ENCODE measurements at places on chromosomes 1 and 21. TPM values are rescaled to one million over a fixed set of nuclear protein-coding genes. Genes with fewer than 3 reads are reported as not detected.
A peak's percentile ranks its signal among the peaks of the same experiment; 100 is the strongest.

TDRD5 gene
- not detected for total RNA-seq

GRCh38 chr1:63731117-63732043 is 42.4 kb upstream of the ROR1 start:
- H3K4me1 ChIP-seq: peaks cover 29% of the 10 kb centered on the region
- H3K27ac ChIP-seq: peak overlapping the region; percentile 94
- peaks cover 8% of the 10 kb centered on the region for H3K36me3 ChIP-seq
- peak overlapping the region; percentile 45 for H3K4me3 ChIP-seq
- no peaks in the 10 kb centered on the region for H3K27me3 ChIP-seq

- H3K27me3 ChIP-seq: no peaks in the 10 kb centered on the region
- no peak overlapping the region for H3K27ac ChIP-seq
- no peak for DNase-seq
- H3K4me1 ChIP-seq: peaks cover 5% of the 10 kb centered on the region
- H3K36me3 ChIP-seq: no peaks in the 10 kb centered on the region
- H3K4me3 ChIP-seq: no peak overlapping the region
These were observed 21.4 kb upstream of the CLCA1 start for GRCh38 chr1:86447198-86447790.

- peak overlapping the region; percentile 87 for H3K27ac ChIP-seq
- H3K27me3 ChIP-seq: no peaks in the 10 kb centered on the region
- DNase-seq: no peak
- H3K36me3 ChIP-seq: peaks cover 1% of the 10 kb centered on the region
- H3K4me3 ChIP-seq: peak overlapping the region; percentile 43
These were observed 50.4 kb downstream of the NFIA start for GRCh38 chr1:61132645-61133334.

RYR2 gene
- 0.12 TPM for total RNA-seq

NFASC gene
- not detected for total RNA-seq

- H3K27ac ChIP-seq: no peak overlapping the region
- peaks cover 1% of the 10 kb centered on the region for H3K36me3 ChIP-seq
- H3K4me3 ChIP-seq: no peak overlapping the region
- H3K4me1 ChIP-seq: no peaks in the 10 kb centered on the region
- H3K27me3 ChIP-seq: no peaks in the 10 kb centered on the region
These were observed 133.8 kb downstream of the GLIS1 start for GRCh38 chr1:53605181-53605580.

All from chondrocyte (in vitro differentiated cells).